ENCODE measurements at places on chromosomes 3 and 15.

GRCh38 chr15:98446083-98446482 lies 202.3 kb upstream of the IGF1R start:
- no peak for DNase-seq

GRCh38 chr3:144364737-144365136 lies 393.1 kb downstream of the DIPK2A start:
- DNase-seq = no peak

DNA sequence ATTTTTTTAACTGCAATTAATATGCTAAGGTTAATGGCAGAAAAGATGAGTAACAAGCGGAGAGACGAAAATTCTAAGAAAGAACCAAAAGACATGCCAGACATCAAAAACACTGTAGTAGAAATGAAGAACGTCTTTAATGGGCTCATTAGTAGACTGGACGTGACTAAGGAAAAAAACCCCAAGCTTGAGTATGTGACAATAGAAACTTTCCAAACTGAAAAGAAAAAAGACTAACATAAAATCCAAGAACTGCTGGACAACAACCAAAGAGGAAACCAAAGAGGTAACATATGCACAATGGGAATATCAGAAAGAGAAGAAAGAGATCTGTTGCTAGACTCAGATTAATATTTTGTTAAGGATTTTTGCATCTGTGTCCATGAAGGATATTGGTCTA lies 94.6 kb upstream of the SETMAR start:
- no peak for DNase-seq

- DNase-seq = no peak
Measured at GRCh38 chr3:54262541-54262940, 140.2 kb downstream of the CACNA2D3 start.
